Subcutaneous adipose tissue (tissue), 4 donors: ENCODE measurements at places on chromosomes 4 and X. TPM values are rescaled to one million over a fixed set of nuclear protein-coding genes. Genes with fewer than 3 reads are reported as not detected.

VCX3B gene
- total RNA-seq = not detected

ATOH1 gene
- total RNA-seq = not detected

UCP1 gene
- not detected for total RNA-seq

COL25A1 gene
- 12.9 TPM for total RNA-seq
